ENCODE measurements at places on chromosomes 6 and 20.
A peak's percentile ranks its signal among the peaks of the same experiment; 100 is the strongest.

DNA sequence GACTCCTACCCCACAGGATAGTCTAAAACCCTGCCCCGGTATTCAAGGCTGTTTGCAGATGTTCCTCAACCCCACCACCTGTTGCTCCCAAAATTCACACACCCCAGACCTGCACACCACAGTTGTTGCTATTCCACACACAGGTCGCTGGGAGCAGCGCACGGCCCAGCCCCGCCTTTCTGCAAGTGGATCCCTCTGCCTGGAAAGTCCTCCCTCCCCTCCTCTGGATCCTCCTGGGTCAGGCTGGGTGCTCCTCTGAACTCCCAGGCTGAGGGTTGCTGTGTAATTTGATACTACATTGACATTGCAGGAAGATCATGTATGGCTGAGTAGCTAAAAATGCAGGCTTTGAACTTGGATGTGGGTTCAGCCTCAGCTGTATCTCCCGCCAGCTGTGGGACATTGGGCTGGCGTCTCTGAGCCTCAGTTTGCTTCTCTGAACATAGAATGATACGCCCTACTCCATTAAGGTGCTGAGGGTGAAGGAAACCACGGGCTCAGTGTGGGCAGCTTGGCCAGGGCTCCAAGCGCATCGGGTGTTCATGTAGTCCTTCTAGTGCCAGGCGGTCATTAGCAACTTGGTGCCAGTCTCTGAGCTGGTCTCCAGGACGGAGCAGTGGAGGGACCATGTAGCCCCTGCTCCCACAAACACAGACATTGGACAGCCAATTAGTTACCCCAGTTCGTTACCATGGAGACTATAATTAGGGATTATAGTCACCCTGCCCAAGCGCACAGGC is 13.9 kb upstream of the CCN5 start:
- no peak for DNase-seq

DNA sequence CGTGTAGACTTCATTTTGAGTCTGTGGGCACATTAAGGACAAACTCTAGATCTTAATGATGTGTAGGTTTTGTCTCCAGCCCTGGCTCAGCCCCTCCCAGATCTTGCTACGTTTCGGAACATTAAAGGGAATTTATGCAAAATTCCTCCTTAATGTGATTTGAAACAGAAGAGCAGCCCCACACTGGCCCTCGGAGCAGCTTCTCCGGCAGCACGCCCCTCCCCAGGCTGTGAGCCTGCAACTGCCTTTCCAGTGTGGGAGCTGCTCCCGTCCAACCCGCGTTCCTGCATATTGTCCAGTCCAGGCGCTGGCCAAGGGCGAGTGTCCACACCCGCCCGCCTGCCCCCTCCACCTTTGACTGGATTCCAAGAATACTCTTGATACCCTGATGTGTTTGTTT is 257.2 kb downstream of the TAF4 start:
- DNase-seq: no peak

- peak; percentile 90 for DNase-seq
Observed at GRCh38 chr20:38873050-38873581, 53.1 kb upstream of the FAM83D start.

GRCh38 chr6:168624948-168625347 is 184.0 kb downstream of the SMOC2 start:
- DNase-seq: no peak

- DNase-seq: no peak
Observed at GRCh38 chr20:9668381-9668780, 154.0 kb downstream of the LAMP5 start.

GRCh38 chr20:24995741-24996448 is 3.3 kb upstream of the APMAP start:
- no peak for DNase-seq

DNA sequence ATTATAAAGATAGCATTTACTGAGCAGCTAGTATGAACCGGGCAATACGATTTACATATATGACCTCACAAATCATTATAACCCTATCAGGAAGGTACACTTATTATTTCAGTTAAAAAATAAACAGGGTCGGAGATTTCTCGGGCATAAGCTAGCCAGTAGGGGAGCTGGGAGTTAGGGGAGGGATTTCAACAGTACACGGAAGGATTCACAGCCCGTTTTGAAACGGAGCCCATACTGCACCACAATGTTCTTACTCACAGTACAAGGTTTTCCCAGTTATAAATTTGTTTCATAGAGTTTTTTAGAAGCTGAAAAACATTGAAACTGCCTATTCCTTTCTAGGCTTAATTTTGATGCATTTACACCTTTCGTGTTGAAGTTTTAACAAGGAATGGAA is 607.1 kb downstream of the HDGFL1 start:
- no peak for DNase-seq

- DNase-seq: no peak
Observed at GRCh38 chr20:46028110-46028509, 905 bp upstream of the SLC12A5 start.

GRCh38 chr20:44480097-44480496 is 4.4 kb downstream of the TTPAL start:
- DNase-seq: no peak

GRCh38 chr20:46752728-46753127 is 43.3 kb downstream of the SLC2A10 start:
- DNase-seq: peak; percentile 38

- no peak for DNase-seq
Observed at GRCh38 chr6:117601811-117602150, 530 bp downstream of the GOPC start.
